Vagina (tissue), 2 donors: ENCODE measurements at places on chromosomes 3 and 15. TPM values are rescaled to one million over a fixed set of nuclear protein-coding genes. Genes with fewer than 3 reads are reported as not detected.

- DNase-seq, result no peak
These were observed 835 bp downstream of the STOML1 start for GRCh38 chr15:73991260-73991659.

DNA sequence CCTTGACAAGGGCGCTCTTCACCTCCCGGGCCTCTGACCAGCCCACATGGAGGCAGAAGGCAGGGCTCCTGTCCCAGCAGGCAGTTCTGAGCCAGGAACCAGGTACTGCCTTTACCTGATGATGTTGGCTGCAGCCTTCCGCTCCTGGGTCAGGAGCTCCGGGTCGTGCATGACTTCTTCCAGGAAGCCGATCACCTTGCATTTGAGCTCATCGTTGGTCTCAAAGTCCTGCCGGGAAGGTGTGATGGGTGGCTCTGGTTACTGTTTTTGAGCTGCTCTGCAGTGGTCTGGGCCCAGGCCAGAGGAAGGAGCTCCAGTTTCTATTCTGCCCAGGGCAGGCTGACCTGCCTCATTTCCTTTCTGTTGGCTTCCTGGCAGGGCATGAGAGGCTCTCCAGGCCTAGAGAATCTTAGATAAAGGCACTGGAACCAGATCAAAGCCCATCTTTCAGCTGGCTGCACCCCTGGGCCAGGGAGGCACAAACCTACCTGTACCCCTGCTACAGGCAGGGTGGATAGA, 53.2 kb upstream of the CTSH start:
- no peak for DNase-seq

- DNase-seq, result no peak
These were observed 188.3 kb upstream of the EOMES start for GRCh38 chr3:27910456-27910855.

SLCO2A1 gene
- total RNA-seq, result 40.3 TPM

DNA sequence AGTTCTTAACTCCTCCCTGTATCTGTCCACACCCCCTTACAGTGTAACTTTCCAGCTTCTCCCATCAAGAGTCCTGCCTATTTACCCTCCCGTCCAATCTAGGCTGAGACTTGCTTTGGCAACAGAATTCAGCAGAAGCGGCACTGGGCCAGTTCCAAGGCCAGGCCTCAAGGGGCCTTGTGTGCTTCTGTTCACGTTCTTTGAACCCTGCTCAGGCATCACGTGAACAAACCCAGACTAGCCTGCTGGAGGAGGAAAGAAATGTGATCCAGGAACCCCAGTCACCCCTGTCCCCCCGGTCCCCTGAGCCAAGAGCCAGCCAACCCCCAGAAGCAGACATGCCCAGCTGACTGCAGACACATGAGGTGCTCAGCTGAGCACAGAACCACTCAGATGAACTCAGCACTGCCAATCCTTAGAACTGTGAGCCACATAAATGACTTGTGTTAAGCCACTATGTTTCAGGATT, 76.1 kb upstream of the DCLK3 start:
- DNase-seq, result no peak

DNA sequence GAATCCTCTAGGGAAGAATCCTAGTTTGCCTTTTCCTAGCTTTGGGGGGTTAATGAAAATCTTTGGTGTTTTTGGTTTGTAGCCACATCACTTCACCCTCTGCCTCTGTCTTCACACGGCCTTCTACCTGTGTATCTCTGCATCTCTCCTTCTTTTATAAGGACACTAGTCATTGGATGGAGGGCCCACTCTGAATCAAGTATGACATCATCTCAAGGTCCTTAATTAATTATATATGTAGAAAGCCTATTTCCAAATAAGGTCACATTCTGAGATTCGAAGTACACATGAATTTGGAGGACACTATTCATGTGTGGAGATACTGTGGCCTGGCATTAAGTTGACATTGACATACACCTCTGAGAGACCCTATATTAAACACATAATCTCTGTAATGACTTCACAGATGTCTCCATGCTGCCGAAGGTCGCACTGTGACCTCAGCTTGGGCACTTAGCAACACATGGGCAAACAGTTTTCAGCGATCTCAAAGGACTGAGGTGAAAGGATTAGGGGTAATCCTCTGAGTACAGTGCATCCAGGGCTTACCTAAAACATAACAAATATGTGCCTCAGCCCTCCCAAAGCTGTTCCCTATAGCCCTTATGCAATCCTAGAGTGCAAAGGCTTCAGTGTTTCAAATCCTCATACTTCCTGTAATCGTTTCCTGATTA, 446.0 kb downstream of the FGF12 start:
- DNase-seq, result no peak

- no peak for DNase-seq
These were observed 1.9 kb downstream of the VILL start for GRCh38 chr3:37992271-37993066.

DNA sequence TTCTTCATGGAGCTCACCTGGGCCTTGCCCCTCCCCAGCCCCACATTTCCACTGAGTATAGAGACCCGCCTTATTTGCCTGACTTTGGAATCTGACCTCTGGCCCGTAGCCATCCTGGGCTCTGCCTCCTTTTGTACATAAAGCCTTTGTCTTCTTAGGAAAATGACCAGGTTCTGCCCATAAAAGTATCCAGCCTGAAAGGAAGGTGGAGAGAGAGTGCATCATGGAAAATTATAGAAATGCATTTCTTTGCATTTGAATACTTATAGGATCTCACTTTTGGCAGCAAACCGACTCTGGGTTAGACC, 3.6 kb upstream of the SH2D7 start:
- no peak for DNase-seq

HRG gene
- 0.25 TPM for total RNA-seq

- DNase-seq, result no peak
These were observed 23.9 kb downstream of the CHDH start for GRCh38 chr3:53822331-53822741.

CCRL2 gene
- total RNA-seq, result not detected

DNA sequence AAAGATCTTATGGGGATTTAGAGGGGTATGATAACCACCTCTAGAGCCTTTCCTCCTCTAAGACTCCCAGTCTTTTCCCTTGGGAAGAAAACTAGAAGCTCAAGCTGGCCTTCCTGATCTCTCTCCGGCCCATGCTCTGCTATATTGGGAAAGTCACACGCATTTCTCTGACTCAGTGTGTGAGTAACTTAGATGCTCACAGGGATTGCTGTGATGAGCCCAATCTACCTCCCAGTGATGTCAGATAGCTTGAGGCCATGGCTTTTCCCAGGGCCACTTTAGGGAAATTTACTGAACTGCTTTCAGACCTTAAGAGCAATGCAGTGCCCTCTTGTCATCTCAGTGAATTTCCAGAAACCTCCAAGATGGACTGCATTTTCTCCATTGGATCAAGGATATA, 8.6 kb upstream of the ST8SIA2 start:
- DNase-seq, result no peak

DNA sequence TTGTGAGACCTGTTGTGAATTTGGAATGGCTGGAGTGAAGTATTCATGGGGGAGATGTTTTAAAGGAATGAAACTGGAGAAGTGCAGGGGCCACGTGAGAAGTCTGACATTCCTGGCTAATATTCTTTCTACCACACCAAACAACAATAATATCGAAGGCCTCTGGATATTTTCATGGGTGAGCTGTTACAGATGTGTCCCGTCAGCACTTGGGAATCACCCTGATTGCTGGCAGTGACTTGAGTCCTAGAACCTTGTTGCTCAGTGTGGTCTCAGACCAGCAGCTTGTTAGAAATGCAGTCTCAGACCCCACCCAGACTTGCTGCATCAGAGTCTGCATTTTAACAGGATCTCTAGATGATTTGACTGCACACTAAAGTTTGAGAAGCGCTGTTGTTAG, 113.8 kb downstream of the ITPR1 start:
- no peak for DNase-seq

DNA sequence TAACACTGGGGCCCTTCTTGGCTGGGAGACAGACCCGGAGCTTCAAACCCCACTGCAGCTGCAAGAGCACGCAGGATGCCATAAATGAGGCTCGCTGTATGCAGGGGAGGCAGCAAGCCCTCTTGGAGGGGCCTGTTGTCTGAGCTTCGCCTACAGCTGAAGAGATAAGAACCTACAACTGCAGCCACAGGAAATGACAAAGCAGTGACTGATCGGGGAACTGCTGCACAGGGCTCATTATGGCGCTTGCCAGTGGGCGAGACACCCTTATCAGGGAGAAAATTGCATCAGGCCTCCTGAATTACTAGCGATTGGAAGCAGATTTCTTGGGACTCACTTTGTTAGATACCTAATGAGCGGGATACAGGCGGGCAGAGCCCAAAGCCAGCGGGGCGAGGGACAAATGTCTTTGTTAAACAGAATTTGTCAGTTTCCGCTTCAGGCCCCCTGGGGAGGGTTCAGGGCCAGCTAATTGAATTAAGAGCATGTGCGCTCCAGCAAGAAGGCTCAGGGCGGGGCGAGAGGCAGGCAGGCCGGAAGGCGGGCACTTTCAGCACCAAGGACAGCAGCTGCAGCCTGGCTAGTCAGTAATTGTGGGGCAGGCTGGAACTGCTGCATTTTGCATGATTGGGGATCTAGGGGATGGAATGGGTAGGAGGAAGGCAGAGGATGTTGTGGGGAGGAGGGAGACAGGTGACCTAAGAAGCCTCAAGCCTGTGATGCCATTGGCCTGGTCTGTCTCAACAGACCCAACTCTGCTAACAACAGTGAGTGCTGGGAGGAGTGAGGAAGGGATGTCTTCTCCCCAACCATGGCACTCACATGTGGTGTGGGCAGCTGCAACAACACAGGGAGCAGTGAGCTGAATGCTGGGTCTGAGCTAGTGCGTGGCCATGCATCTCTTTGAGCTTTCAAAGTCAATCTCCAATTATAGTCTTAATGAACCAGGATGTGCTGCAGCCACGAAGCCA, 55.3 kb downstream of the CCDC33 start:
- no peak for DNase-seq

- DNase-seq, result no peak
These were observed 148.7 kb downstream of the ALCAM start for GRCh38 chr3:105515372-105515771.

DNA sequence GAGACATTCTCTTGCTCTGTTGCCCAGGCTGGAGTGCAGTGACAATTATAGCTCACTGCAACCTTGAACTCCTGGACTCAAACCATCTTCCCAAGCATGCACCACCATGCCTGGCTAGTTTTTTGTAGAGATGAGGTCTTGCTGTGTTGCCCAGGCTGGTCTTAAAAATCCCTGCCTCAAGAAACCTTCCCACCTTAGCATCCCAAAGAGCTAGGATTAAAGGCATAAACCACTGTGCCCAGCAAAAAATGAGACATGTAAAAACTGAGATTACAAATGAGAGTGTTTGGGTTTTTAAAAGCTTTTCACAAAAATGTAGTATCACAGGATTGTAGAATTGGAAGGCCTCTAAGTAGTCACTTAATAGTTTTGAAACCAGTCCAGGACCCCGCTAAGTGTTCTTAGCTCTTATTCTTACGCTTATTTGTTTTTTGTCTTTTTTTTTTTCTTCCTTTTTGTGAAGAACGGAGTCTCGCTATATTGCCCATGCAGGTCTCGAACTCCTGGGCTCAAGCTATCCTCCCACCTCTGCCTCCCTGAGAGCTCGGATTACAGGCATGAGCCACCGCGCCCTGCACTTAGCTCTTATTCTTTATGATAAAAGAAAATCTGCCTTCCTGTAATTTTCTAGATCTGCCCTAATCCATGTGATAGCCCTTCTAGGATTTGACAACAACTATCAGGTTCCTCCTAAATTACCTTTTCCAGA, 31.5 kb downstream of the KLHL18 start:
- no peak for DNase-seq

DNA sequence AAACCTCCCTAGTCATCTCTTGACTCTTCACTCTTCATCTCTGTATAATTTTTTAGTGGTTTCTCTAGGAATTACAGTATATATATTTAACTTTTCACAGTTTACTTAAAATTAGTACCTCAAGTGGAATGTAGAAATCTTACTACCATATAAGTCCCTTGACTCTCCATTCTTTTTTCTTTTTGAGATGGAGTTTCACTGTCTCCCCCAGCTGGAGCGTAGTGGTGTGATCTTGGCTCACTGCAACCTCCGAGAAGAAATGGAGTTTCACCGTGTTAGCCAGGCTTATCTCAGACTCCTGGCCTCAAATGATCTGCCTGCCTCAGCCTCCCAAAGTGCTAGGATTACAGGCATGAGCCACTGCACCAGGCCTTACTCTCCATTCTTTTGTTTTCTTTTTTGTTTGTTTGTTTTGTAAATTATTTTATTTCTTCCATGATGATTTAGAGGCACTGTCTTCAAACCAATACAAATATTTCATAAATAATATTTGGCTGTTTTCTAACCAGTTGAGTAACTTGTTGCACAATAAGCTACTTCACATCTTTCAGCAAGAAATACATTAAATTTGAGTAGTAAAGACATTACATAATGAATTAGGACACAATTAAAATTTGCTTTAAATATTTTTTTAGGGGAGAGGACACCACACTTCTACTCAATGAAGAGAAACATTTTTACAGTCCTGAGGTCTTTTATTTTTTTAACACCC, 144.8 kb downstream of the RBPMS2 start:
- DNase-seq, result no peak

ATP13A5 gene
- total RNA-seq, result not detected

IMPG2 gene
- 0.25 TPM for total RNA-seq

DNA sequence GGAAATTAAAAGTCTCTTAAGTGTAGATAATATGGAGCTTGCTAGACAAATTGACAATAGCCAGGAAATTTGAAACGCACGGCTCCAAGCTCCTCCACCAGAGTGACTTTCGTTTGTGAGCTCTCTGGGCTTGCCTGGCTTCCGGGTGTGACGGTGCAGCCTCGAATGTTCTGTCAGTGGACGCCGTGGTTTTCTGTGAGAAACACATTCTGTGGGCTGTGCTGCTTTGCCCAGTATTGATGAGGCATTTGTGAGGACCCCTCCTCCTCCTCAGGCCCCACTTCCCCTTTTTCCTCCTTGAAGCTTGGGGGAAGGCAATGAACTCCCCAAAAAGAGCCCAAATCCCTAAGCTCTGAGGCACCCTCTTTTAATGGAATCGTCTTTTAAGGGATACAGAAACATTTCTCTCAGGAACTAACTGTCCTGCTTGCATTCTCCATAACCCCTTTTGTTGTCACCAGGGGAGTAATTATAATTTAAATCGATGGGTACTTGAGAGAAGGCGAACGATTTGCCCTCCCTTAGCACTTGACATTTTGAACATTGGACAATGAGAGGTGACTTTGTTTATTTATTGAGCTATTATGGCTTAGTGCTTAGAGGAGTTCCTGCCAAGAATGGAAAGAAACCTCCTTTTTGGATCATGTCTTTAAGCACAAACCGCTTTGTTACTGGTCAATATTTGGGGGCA, 40.8 kb downstream of the POLR2M start:
- no peak for DNase-seq

- no peak for DNase-seq
These were observed 133.4 kb downstream of the VGLL4 start for GRCh38 chr3:11510356-11510755.

DNA sequence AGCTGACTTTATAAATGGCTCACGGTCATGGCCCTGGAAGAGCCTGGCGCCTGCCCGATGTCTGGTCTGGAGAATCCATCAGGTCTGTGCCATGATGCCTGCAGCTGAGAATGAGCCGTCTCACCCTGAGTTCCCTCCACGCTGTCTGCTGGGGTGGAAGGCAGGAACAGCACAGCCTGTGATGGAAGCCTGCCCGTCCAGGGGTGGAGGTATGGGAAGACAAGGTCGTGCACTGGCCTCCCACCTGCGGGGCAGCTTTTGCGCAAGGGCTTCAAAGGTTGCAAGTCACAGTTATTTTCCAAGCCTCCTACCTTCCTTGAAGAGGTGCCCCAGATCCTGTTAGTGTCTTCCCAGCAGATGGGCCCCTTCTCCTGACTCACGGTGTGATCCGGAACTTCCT, 275.5 kb downstream of the FAM43A start:
- peak; percentile 71 for DNase-seq

- no peak for DNase-seq
These were observed 123.1 kb downstream of the TGFBR2 start for GRCh38 chr3:30729512-30729911.

ATP10A gene
- 3.2 TPM for total RNA-seq

CAMK2N2 gene
- not detected for total RNA-seq
